ENCODE measurements at places on chromosomes 6 and 20.
A peak's percentile ranks its signal among the peaks of the same experiment; 100 is the strongest.

DNA sequence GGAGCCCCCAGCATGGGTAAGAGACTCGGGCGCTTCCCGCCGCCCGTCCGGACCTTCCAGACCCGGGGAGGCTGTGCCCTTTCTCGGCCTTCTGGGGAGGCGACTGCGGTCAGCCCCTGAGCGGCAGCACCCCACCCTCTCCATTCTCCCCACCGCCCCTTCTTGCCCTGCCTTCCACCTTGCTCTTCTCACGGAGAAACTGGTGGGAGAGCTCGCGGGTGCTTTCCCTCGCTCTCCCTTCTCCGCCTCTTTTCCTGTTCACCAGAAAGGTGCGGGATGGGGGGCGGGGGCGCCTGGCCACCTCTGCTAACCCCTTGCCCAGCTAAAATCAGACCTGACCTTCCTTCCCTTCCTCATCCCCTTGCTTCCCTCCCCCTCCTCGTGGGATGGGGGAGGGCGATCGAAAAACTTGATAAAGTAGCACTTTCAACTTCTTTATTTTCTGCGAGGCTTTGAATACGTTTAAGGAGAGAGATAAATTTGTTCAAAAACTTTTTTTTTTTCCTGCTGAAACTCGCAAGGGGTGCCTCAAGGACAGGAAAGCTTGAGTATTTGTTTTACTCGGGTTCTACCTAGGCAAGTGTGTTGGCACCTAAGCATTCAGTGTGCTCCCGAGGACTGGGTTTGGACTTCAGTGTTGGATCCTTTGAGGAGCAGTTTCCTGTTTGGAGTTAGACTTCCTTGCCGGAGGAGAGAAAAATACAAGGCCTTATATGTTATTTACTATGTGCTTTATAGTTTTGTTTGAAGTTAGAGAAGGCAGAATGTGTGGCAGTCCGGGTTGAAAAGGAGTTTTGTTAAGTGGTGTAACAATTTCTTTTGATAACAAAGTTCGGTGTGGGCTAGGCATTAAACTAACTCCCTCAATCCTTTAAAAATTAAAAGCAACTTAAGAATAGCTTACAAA lies 897 bp downstream of the CD2AP start:
- DNase-seq, result no peak

DNA sequence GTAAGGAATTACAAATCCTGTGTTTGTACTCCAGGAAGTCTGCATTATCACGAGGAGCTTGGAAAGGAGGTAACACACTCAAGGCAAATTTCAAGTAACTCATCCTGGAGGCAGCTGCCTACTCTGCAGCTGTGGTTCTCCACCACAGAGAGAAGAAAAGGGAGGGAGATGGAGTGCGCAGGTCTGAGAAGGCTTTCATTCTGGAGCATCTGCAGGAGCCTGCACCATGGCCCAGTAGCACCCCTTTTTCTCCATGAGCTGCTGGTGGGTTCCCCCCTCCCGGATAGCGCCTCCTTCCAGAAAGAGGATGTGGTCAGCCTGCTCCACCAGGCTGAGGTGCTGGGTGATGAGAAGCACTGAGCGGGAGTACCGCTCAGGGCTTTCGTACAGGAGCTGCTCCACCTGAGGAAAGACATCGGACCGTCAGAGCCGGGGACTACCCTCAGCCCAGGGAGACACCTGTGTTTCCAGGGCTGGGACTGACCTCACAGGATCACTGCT lies 1.6 kb upstream of the PSMB8 start:
- no peak for DNase-seq

DNA sequence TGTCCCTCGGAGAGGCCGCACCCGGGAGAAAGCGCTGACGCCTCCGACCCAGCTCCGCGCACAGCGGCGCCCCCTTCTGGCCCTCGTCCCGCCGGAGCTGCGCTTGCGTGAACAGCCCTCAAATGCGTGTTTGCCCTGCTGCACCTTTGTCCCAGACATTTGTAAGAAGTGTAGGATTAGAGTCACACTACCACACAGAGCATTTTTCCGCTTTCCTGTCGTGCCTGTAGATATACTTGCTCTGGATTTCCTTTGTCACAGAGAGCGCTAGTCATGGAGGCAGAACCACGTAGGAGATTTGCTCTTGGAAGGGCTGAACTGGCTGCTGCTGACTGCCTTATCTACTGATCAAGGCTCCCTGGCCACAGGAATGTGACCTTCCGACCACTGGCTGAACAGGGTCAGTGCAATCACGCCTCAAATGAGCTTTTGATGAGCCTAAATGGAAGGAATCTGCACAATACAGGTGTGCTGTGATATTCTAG lies 62.3 kb downstream of the PAX1 start:
- DNase-seq, result no peak

GRCh38 chr6:108524528-108525248 lies 36.0 kb upstream of the FOXO3 start:
- DNase-seq, result no peak

DNA sequence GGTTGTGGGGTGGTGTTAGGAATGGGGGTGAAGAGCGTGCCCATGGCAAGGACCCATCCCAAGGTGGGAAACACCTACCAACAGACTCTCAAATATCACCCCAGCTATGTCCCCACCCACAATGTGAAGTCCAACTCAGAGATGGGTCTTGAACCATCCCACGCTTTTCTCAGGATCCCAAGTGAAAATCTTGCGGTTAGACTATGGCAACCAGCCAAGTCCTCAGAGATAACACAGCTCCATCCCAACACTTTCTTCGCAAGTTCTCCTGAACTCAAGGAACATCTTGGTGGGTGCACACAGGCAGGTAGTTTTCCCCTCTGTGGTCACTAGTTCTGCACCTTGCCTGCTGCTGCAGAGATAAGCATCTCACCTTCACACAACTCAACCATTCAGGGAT lies 116.0 kb downstream of the CDC5L start:
- no peak for DNase-seq

DNA sequence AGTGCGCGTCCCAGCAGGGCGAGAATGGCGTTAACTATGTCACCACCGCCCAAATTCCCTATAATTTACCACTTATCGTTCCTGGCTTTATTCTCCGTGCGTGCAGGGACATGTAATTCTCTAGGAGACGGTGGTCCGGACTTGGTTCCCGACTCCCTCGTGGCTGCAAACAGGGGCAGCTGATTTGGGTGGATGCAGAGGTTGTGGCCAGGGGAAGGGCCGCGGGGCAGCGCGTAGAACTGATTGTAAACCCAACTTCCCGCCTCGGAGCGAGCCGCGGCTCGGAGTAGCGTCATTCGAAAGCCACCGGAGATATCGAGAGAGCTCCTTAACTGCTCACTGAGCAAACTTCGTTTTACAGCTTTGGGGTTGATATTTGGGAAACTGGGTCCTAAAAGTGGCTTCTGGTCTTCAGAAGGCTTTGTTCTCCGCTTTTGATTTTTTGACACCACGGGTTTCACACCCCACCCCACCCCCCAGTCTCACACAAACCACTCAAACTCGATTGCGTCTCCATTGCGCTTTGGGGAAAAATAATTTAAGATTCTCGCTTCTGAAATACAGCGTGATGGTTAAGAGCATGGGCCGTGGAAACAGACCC lies 17.5 kb upstream of the ZSCAN9 start:
- DNase-seq, result peak; percentile 17

DNA sequence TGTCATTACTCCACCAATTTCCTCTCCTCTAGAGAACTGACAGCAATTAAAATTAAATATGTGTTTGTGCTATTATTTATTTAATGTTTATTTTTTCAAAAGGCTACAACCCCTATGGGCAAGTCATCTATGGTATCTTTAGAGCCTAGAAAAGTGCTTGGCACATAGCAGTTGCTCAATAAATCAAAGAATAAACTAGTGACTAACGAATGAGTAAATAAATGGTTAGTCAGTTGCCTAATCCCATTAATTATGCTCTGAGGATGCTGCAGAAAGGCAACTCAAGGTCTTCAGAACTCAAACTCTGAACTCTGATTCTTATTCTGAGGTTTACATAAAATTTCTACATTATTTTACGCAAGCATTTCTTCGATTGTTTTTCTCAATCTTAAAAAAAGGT lies 193.0 kb upstream of the TSHZ2 start:
- DNase-seq, result no peak
